ENCODE measurements at places on chromosomes 2 and 18. TPM values are rescaled to one million over a fixed set of nuclear protein-coding genes. Genes with fewer than 3 reads are reported as not detected.

The SLC25A52 gene
- not detected for polyA plus RNA-seq

The TOGARAM2 gene
- 26.4 TPM for polyA plus RNA-seq

The SCG2 gene
- 688 TPM for polyA plus RNA-seq

The RFX8 gene
- polyA plus RNA-seq, result 0.31 TPM

The FSHR gene
- not detected for polyA plus RNA-seq

The OSGEPL1 gene
- 7.2 TPM for polyA plus RNA-seq

The CFAP210 gene
- 0.07 TPM for polyA plus RNA-seq

The NEURL3 gene
- polyA plus RNA-seq, result 0.03 TPM

The TEKT4 gene
- not detected for polyA plus RNA-seq

The SLC4A3 gene
- 40.5 TPM for polyA plus RNA-seq

The EGR4 gene
- polyA plus RNA-seq, result 0.20 TPM

The IL18RAP gene
- 0.51 TPM for polyA plus RNA-seq

The LONRF2 gene
- polyA plus RNA-seq, result 32.5 TPM

The CFC1 gene
- 6.0 TPM for polyA plus RNA-seq

The CD8B2 gene
- not detected for polyA plus RNA-seq

The CCT4 gene
- polyA plus RNA-seq, result 32.7 TPM

The SERPINB10 gene
- polyA plus RNA-seq, result not detected

The TXNDC2 gene
- polyA plus RNA-seq, result not detected

The CARF gene
- 2.2 TPM for polyA plus RNA-seq

The SERPINB2 gene
- polyA plus RNA-seq, result 1.3 TPM

The TTC21B gene
- 8.7 TPM for polyA plus RNA-seq

The CFAP65 gene
- 0.10 TPM for polyA plus RNA-seq

The RAB6D gene
- 0.08 TPM for polyA plus RNA-seq

The AP1S3 gene
- polyA plus RNA-seq, result 7.3 TPM

The CYP1B1 gene
- polyA plus RNA-seq, result 16.7 TPM

The LRRTM4 gene
- 0.07 TPM for polyA plus RNA-seq

The HNRNPLL gene
- 19.5 TPM for polyA plus RNA-seq

The AMER3 gene
- polyA plus RNA-seq, result 0.13 TPM

The TLX2 gene
- 0.75 TPM for polyA plus RNA-seq

The COL4A4 gene
- polyA plus RNA-seq, result 12.3 TPM

The DAPL1 gene
- 177 TPM for polyA plus RNA-seq

The UNC80 gene
- 9.8 TPM for polyA plus RNA-seq

The SP140L gene
- polyA plus RNA-seq, result 22.4 TPM

The RAD51AP2 gene
- 0.07 TPM for polyA plus RNA-seq

The NYAP2 gene
- 0.09 TPM for polyA plus RNA-seq

The KIAA2012 gene
- 0.09 TPM for polyA plus RNA-seq

The RGPD4 gene
- not detected for polyA plus RNA-seq

The VWC2L gene
- polyA plus RNA-seq, result not detected

The HMSD gene
- not detected for polyA plus RNA-seq

The HOXD1 gene
- polyA plus RNA-seq, result 0.18 TPM

The REG1B gene
- polyA plus RNA-seq, result 1.4 TPM

The FHL2 gene
- 50.8 TPM for polyA plus RNA-seq

The PLA2R1 gene
- 5.4 TPM for polyA plus RNA-seq

The UGT1A8 gene
- not detected for polyA plus RNA-seq

The SLC11A1 gene
- polyA plus RNA-seq, result 89.9 TPM

The MARS2 gene
- 14.8 TPM for polyA plus RNA-seq

The SLC4A5 gene
- 2.7 TPM for polyA plus RNA-seq
